ENCODE measurements at places on chromosomes 2 and 18.
A peak's percentile ranks its signal among the peaks of the same experiment; 100 is the strongest.

DNA sequence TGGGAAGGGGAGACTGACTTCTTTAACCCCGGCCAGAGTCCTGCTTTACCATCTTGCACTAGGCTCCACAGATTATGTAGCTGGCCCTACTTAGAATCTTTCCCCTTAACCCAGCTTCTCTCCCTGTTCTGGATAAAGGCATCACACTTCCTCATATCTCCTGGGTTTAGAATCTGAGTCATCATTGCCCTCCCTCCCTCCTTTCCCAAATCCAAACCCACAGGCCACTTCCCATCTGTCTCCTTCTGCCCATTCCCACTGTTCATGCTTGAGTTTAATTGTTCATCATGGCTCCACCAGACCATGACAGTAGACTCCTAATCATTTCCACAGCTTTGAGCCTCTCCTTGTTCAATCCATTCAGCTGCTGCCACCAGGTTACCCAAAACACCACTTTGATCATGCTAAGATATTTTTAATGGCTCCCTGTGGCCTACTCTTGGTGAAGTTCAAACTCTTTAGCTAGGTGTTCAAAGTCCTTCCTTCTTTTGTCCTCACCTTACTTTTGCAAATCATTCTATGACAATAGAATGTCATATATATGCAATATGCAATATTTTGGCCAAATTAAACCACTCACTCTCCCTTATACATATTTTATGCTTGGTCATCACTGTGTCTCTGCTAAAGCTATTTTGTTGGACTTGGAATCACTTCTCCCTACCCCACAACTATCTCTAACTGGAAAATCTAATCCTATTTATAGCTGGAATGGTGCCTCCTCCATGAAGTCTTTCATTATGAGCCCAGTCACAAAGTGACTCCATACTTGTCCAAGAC is 5.5 kb downstream of the PDE11A start:
- no peak for DNase-seq

DNA sequence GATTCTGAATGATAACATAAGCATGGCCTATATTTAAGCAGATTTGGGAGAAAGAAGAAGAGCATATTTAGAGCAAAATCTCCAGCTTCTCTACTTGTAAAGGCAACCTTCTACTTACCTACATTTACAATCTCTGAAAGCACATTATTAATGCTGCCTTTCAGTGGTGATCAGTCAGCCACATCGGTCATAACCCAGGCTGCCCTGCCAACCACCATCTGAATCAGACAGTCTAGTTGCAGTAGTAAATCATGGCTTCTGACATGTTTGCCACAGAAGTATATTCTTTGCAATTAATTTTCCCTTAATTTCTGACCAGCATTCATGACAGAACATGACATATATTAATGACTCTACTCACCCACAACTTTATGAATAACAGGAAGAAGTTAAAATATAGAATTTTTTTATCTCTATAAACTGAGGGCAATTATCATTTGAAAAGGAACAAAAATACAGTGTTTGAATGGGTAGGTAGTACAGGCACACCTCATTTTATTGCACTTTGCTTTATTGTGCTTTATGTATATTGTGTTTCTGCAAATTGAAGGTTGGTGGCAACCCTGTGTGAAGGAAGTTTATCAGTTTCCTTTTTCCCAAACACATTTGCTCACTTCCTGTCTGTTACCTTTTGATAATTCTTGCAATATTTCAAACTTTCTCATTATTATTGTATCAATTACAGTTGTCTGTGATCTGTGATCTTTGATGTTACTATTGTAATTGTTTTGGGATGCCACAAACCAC is 531.6 kb upstream of the CHAC2 start:
- DNase-seq = peak; percentile 27

GRCh38 chr2:38702413-38702812 is 36.5 kb downstream of the GALM start:
- no peak for DNase-seq

- DNase-seq = peak; percentile 56
Observed at GRCh38 chr18:9965711-9966624, 52.2 kb downstream of the VAPA start.

- DNase-seq = no peak
Observed at GRCh38 chr2:240397924-240398645, 37.4 kb upstream of the GPC1 start.

DNA sequence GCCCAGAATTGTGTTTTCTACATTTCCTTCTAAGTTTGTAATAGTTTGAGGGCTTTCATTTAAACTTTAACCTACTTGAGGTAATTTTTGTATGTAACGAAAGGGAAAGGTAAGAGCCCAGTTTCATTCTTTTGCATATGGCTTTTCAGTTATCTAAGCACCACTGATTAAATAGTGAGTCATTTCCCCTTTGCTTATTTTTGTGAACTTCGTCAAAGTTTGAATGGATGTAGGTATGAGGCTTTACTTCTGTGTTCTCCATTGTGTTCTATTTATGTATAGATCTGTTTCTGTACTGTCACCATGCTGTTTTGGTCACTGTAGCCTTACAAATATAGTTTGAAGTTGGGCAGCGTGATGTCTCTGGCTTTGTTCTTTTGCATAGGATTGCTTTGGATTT is 944.8 kb upstream of the CNTNAP5 start:
- no peak for DNase-seq

DNA sequence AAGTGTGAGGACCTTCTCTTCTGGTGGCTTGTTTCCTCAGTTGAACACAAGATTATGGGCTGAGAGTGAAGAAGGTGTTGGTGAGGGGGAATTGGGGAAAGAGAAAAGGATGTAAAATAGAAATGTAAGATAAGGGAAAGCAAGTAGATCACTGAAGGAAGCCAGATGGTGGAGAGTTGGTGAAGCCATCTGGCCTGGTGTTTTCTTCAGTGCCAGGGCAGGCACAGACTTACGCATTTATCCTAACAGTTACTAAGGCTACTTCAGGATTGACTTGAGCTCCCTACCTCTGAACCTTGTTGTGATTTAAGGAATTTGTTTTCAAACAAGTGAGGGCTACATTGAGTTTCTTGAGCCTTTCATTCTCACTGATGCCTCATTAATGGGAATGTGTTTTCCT is 113.8 kb downstream of the GALNT1 start:
- DNase-seq = no peak

- no peak for DNase-seq
Observed at GRCh38 chr2:1739961-1740715, 4.2 kb downstream of the PXDN start.

DNA sequence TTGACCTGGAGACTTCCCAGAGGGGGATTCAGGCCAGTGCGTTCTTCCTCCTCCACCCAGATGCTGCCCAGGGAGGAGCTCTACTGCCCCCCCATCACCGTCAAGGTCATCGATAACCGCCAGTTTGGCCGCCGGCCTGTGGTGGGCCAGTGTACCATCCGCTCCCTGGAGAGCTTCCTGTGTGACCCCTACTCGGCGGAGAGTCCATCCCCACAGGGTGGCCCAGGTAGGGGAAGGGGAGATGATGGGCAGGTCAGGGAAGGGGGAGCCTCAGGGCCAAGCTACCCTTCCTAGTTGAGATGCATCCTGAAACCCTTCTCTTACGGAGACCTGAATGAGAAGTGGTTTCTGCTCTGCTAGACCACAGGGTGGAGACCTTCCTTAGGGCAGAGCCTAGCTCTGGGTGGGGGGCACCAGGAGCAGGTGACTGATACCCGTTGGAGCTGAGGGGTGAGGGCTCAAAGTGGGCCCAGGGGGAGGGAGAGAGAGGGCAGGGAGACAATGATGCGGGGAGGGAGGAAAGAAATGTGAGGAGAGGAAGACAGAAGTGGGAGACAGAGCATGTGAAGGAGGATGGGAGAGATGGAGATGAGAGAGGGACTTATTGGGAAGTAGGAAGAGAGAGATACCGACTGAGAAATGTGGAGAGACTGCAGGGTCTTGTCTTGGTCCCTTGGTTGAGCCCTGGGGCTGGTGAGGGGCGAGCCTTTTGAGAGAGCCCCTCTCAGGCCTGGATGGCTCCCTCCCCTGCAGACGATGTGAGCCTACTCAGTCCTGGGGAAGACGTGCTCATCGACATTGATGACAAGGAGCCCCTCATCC is 159.4 kb downstream of the DYSF start:
- DNase-seq = no peak

- no peak for DNase-seq
Observed at GRCh38 chr2:150759106-150759505, 271.6 kb upstream of the RND3 start.

- DNase-seq = no peak
Observed at GRCh38 chr2:50720697-50721315, 311.1 kb downstream of the NRXN1 start.

GRCh38 chr2:157261199-157261782 is 3.8 kb downstream of the GALNT5 start:
- DNase-seq = peak; percentile 94

DNA sequence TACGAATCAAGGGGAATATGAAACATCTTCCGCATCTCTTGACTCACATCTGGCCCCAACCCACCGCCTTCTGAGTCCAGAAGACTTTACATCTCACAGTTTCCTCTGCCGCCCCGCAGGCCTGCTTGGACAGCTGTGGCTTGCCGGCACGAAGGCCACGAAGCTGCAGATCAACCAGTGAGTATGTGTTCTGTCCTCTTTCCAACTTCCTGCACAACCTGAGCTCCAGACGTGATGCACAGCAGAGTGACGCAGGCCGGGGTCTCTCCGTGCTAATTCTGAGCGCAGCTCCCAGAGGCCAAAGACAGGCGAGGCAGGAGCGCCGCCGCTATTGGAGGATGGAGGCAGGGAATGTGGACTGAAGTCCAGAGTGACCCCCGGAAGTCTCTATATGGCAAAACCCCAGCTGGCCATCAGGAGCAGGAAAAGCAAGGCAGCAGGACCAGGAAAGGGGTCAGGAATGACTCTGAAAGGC is 93.5 kb downstream of the ZCCHC2 start:
- no peak for DNase-seq

DNA sequence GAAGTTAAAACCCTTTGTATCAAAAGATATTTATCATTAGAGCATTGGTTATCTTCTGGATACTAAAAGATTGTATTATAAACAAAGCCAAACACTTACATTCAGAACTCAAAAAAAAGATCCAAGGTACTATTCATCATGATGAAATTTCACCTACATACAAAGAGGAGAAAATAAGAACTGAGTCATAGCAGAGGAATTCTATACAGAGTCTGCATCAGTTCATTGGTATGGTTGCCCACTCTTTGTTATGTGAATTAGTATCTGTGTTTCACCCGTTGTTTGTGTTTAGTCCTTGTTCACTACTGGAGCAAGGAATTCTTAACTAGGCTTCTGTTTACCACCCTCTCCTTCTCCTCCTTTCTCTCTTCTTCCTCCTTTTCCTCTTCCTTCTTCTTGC is 157.9 kb downstream of the LNPK start:
- DNase-seq = no peak

- DNase-seq = no peak
Observed at GRCh38 chr2:15059870-15060512, 427.5 kb downstream of the LRATD1 start.

GRCh38 chr2:180829836-180830235 is 150.6 kb upstream of the UBE2E3 start:
- DNase-seq = no peak

GRCh38 chr18:62634979-62635630 is 80.2 kb upstream of the PHLPP1 start:
- no peak for DNase-seq

DNA sequence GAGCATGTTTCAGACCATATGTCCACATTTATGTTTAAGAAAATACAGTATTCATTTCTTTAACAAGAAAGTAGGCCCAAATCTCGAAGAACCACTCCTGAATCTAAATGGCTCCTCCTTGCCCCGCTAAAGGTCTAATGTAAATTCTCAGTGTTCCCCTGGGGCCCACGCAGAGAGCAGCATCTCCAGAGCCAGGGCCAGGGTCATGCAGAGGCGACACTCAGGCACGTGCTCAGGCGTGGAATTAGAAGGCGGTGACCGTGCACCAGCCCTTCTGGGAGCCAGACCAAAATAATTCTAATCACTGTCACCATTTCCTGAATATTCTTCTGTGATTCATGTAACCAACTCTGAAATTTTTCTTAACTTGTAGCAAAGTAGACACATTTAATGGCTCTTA is 68.3 kb upstream of the MYT1L start:
- DNase-seq = no peak

GRCh38 chr2:128772671-128773070 is 454.0 kb upstream of the HS6ST1 start:
- no peak for DNase-seq

- no peak for DNase-seq
Observed at GRCh38 chr18:56307354-56308170, 330.8 kb downstream of the TXNL1 start.

Data from hematopoietic multipotent progenitor cell treated with erythropoietin and hydrocortisone succinate and interleukin-3 and kit ligand, for 4 days (in vitro differentiated cells).